ENCODE measurements at places on chromosomes 5 and 9.

DNA sequence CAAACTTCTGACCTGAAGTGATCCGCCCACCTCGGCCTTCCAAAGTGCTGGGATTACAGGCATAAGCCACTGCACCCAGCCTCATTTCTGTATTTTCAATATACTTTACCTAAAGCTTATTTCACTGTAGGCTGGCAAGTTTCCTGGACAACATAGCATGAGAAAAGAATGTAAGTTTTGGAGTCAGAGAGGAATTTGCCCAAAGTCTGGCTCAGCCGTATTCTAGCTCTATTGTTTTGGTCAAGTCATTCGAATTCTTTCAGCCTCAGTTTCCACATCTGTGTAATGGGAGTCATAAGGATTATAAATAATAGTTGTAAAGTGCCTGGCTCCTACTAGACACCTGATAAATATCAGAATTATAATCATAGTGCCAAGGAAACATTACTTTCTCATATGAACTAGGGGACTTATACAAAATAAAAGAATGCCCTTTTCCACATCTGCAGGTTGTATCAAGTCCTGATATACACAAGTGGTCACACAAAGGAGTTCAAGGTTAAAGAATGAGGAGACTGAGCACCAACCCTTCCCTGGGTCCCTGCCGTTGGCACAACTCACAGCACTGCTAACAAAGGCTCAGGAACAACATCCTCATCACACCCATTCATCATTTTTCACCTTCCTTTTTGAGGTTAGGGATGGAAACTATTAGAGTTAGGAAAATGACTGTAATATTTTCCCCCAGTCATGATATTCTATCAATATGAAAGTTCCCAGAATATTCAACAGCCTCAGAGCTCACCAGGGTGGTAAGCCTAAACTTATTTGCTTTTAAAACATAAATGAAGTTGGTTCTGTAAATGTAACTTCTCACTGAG lies 34.6 kb upstream of the RAI14 start:
- DNase-seq: no peak

DNA sequence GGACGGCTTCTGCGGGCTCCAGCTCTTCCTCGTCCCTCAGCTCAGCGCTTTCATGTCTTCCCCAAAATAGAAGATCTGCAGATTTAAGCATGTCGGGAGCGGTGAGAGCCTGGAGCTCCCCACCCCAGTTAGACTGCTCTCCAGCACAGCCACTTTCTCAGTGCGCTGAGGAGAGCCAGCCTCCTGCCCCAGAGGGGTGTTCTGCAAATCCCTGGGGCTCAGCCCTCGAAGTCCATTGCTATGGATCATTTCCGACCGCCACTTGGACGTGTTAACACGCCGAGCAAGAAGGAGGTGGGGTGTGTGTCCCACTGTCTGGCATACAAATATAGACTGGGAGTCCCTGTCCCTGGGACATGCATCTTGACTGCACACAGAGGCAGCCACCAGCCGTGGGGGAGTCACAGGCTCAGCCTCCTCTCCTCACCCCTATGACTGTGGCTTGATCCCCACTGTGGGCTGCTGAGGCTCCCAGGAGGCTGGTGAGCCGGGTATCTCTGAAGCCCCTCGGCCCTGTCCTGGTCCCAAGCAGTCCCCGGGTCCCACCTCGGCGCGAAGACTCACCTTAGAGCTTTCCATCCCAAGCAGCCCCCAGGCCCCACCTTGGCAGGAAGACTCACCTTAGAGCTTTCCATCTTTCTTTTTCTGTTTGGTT lies 30.0 kb upstream of the RNF130 start:
- DNase-seq: no peak

GRCh38 chr9:95574866-95575553 lies 58.2 kb upstream of the PTCH1 start:
- no peak for DNase-seq

DNA sequence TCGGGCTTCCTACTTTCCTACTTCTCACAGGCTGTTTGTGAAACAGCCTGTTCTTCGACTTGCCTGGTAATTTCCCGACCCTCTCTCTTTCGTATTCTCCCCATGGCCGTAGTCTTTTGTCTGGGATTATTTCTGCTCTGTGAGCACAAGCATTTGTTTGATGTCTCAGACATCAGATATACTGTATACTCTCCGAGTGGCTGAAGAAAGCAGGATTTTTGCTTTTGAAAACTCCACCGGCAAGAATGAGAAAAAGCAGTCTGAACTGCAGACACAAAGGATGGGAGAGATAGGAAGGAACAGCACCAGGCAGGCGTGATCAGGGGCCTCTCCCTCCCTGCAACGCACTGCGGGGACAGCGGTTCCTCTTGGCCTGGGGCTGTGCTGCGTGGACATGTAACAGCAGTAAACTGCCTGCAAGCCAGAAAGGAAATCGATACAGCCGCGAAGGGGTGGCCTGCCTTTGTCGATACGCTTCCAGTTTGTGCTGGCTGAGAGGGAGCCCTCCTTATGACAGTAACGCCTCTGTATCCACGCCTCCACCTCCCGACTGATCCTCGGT lies 313.9 kb upstream of the TLE4 start:
- no peak for DNase-seq

DNA sequence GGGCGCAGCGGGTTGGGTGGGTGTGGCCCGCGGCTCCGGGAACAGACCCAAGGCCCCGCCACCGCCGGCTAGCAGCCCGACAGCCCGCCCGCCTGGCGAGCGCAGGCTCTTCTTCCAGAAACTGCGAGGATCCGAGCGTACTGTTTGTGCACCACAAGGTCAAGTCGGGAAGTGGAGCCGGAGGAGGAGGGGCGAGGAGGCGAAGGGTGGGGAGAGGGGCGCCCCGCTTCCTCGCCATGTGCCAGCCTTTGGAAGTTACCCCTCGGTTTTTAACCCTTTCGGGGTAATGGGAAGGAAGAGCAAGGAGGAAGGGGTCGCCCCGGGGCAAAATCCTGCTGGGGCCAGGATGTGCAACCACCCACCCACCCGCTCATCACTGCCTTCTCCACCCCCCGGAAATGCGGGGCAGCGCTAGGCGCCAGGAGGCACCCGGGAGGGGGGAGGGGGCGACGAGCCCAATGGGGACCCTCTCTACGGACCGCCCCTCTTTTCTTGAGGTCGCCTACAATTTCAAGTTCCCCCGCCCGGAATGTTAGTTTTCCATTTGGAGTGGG lies 1.1 kb upstream of the JADE2 start:
- peak; percentile 72 for DNase-seq

DNA sequence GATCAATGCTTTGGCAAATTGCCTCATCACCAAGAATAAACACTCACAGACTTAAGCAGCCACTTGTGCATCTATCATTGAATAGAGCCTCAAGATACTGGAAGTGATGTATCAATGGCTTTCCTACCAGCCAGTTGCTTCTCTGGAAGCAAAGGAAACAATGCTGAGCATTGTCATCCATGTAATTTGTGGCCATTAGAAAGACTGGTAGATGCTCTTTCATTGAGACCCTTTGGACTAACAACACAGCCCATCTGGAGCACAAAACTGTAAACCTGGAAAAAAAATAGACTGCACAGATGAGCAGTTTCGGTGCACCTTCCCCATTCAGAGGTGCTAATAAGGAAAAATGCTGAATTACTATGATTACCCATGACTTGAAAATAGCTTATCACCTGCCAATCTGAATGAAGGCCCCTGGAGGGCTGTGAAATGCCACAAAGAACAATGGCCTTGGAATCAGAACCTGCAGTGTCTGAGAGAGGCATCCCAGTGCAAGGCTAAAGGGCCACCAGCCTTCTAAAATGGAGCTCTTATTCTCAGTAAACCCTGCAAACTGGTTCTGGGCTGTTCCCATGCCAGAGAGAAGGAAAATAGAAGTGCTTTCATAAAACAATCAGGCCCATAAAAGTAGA lies 127.5 kb downstream of the RFK start:
- DNase-seq: no peak

DNA sequence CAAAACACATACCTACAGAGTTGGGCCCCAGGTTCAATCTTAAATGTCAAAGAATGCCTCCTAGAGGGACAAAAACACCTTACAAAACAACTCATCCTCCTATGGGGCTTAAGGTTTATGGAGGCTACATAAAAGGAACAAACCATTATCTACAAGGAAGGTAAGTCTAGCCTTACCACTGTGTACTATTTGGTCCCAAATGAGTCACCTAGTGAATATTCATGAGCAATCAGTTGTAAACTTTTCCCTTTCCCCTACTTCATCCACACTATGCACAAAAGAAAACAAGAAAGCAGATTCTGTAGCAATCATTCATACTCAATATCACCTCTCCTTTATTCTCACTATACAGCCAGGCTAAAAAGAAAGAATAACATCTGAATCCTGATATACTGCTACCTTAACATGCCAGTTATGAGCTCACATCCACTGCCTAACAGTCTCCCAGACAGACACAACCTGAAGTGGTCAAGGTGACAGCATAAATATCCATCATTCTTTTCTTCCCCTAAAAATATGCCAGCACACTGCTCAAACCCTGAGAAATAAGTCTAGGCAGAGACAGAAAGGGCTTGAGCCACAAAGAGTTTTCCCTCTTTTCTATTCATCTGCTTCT lies 6.2 kb downstream of the OXCT1 start:
- DNase-seq: no peak

DNA sequence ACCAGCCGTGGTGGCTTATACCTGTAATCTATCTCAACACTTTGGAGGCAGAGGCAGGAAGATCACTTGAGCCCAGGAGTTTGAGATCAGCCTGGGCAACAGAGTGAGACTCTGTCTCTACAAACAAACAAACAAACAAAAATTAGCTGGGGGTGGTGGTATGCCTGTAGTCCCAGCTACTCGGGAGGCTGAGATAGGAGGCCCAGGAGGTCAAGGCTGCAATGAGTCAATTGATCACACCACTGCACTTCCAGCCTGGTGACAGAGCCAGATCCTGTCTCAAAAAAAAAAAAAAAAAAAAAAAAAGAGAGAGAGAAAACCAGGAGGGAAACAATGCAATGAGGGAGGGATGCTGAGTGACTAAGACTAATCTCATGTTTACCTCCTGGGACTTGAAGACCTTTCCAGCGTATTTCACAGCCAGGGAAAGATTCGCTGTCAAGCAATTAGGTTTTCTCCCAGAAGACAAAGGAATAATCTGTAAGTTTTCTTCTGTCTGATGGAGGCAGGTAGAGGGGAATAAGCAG lies 51.1 kb upstream of the MIER3 start:
- no peak for DNase-seq

DNA sequence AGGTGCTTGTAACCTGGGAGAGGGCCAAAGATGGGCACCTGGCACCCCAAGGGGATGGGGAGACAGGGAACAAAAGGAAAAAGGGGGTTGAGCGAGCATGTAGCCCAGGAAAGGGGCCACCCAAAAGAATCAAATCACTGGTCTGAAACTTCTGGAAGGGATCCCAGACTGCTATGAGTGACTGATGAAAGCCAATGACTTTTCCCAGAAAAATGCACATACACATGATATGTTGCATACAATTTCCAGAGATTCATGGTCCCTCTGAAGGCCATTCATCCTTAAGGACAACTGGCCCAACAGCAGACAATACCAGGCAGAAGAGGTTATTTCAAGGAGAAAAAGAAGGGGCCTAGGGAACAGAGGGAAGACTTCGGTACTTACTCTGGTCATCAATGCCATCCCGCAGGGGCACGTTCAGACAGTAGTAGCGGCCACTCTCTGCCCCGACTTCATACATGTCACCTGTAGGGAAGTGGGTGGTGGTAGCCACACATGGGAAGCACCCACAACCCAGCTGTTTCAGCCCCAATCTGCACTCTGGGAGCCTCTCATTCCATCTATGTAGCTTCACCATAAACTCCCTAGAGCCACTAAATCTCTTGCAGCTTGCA lies 8.4 kb downstream of the HDAC3 start:
- DNase-seq: no peak
